M059J (cell line): ENCODE measurements at places on chromosomes 7 and 10. TPM values are rescaled to one million over a fixed set of nuclear protein-coding genes. Genes with fewer than 3 reads are reported as not detected.

SFTPD gene
- not detected in 2 replicates for total RNA-seq

PRPS1L1 gene
- not detected in 2 replicates for total RNA-seq

SAP25 gene
- total RNA-seq = not detected in 2 replicates

SDK1 gene
- total RNA-seq = under 0.01 and 0.27 TPM in 2 replicates

PRSS37 gene
- total RNA-seq = not detected in 2 replicates

IFIT3 gene
- 303 and 380 TPM in 2 replicates for total RNA-seq

PIK3AP1 gene
- 2.4 and 4.5 TPM in 2 replicates for total RNA-seq

PRLHR gene
- total RNA-seq = not detected in 2 replicates

AGR3 gene
- total RNA-seq = not detected in 2 replicates

HABP2 gene
- total RNA-seq = not detected in 2 replicates
